ENCODE measurements at places on chromosomes 1 and 21.

DNA sequence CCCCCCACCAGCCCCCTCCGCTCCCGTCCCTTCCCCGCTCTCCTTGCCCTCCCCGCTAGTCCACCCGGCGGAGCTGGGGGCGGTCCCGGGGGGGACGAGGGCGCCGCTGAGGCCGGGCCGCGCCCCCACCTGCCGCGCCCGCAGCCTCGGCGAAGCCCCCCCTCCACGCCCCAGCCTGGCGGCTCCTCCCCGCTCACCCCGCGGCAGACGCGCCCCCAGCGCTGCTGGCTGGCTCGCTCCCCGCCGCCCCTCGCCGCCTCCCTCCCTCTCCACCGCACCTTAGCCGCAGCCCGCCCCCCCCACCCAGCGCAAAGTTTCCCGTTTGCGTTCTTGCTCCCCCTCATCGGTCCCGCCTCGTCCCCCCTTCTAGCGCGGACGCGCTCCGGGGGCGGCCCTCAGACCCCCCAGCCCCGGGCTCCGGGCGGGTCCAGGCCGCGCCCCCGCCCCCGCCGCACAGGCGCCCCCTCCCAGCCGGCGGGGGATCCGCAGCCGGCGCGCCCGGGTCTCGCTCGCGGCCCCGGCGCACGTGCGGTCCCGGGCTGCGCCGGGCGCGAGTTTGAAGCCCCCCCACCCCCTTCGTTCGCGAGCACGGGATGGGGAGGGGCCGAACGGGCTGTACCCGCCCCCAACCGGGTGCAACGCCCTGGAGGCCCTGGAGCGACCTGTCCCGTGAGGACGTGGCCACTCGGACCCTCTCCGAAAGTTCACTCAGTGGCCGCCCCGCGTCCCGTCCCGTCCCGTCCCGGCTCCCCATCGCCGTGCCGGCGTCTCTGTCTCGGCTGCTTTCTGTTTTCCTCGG is 623 bp downstream of the PTPRF start:
- DNase-seq, result no peak

DNA sequence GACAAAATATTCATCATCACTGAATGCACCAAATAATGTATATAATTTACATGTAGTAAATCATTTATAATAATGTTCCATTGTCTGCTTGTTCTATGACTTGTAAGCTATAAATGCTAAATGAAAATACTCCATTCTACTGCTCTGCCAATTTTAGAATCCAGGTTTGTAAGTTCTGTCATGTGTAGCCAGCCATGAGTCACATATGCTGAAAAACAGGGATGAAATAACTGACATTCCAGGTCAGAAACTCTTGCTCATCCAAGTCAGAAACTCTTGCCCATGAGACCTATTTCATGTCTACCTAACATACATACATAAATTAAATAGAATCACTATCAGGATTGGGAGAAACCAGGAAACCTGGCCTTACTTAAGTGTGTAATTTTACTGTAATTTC is 95.6 kb downstream of the ASH1L start:
- no peak for DNase-seq

- peak; percentile 3 for DNase-seq
These were observed 226.5 kb upstream of the CAMK1G start for GRCh38 chr1:209356976-209357377.

DNA sequence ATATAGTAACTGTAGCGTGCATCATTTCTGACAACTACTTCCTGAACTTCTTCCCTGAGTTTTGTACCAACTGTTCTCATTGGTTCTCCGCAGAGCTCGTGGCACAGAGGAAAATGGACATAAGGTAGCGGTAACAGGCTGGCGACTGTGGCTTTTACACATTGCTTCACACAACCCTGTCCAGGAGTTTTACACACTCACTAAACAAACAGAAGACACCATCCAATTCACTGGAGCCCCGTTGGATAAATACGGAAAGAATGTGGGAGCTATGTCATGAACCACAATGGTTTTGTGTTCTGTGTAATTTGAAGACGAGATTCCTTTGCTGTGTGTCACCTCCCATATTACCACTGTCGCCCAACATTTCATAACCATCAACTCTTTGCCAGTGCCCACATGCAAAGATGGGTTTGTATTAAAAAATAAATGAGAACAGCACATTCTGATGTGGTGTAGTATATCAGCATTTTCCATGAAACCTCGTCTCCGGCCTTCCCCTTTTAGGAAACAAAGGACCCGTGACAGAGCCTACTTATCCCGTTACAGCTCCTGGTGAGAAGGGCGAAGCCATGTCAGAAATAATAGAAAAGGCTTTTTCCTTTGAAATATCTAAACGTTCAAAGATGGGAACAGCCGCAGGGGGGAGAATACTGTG is 47.4 kb upstream of the ENAH start:
- no peak for DNase-seq

DNA sequence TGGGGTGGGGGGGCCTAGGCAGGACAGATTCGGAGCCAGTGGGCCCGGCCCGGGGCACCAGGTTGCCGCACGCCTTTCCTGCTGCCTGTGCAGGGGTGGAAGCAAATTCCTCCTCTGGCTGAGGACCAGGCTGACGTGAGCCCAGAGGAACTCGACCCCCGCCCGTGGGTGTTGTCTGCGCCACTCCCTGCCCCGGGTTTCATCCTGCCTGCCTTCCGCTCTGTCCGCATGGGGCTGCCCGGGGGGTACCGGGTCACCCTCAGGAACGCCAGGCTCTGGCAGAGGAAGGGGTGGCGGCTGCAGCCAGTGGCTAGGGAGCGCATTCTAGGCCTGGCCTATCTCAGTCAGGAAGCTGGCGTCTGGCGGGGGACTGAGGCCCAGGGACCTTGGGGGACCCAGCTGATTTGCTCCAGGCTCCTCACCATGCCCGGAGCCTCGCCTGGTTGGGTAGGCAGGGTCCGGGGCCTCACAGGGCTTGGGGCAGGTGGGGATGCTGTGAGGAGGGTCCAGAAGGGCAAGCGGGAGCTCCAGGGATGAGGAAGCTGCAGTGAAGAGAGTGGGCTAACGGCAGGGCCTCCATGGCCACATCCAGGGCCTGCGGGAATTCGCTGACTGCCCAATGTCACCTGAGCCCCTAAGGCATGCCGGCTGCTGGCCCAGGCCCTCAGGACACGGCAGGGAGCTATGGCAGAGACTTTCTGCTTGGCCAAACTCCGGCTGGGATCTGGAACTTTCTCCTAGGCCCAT is 2.4 kb upstream of the IBA57 start:
- no peak for DNase-seq
